Inflammatory macrophage treated with lipopolysaccharide for 4 hours (primary cell): ENCODE measurements at places on chromosomes 3 and 15.

DNA sequence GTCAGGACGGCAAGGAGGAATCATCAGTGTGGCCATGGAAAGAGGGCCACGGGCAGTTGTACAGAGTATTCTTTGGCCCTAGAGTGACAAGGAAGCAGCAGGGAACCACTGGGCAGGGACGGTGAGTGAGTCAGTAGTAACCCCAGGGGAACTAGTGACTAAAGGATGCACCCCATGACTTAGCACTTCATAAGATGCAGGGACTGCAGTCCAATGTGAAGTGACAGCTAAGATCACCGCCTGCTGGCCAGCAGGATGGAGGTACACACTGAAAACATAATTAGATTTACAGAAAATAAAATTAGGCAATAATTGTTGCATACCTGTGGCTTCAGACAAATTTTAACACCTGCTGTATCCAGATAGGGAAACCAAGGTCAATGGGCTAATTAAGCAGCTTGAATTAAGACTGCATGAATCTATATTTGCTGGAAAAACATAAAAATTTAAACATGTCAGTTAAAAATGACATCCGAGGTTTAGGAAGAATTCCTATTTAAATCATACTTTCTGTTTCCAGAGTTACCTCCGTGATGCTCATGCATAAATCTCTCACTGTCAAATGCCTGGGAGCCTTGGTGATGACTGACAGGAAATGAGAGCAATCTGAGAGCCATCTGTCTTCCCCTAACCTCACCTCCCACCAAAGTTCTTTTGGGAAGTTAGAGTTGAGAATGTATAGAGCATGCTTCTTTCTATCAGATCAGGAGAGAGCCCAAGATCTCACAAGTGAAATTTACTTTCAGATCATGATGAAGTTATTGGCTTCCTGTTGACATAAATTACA is 56.5 kb downstream of the DCLK3 start:
- peak; percentile 73 for DNase-seq

GRCh38 chr3:120302361-120302760 is 17.3 kb upstream of the GPR156 start:
- no peak for DNase-seq

DNA sequence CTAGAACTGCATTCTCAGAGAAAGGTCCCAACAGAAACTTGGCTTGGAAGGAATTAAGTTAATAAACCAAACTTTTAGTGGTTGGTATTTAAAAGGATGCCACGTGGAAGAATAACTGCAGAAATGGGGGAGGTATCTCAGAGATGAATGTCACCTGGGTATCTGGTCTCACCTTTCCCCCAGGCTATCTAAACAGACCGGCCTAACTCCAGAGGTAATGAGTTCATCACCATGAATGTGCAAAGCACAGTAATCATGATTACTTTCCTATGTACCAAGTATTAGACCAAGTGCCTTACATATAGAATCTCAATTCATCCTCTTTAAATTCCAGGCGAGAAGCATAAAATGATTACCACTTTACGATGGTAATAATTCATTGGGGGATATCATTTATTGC is 80.8 kb downstream of the FBN1 start:
- no peak for DNase-seq

GRCh38 chr15:69760258-69760845 is 307.7 kb downstream of the RPLP1 start:
- DNase-seq = peak; percentile 97

GRCh38 chr3:40763807-40764206 is 239.0 kb downstream of the ZNF621 start:
- DNase-seq = peak; percentile 33

DNA sequence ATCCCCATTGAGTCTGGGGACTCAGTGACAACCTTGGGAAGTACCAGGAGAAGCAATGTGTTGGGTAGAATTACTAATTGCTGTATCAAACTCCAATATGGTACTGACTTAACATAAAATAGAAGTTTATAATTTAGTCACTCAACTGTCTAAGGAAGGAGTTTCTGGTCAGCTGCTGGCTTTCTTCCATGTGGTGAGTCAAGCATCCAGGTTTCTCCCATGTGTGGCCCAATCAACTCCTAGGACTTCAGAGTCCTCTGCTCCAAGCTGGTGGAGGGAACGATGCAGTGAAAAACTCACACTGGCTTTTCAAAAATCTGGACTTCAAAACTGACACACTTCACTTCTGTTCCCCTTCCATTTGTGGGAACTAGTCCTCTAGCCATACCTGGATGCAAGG is 25.2 kb downstream of the WNT5A start:
- no peak for DNase-seq

DNA sequence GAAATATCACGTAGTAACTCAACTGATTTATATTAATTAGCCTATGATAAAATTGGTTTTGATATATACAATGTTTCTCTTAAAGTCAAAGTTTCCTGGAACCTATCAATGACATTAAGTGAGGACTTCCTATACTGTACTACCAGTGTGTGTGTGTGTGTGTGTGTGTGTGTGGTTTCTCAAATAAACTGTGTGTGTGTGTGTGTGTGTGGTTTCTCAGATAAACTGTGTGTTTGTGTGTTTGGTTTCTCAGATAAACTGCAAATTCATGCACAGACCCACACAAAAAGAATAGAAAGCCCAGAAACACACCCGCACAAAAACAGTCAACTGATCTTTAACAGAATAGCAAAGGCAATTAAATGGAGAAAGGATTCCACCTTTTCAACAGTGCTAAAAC is 14.5 kb upstream of the WDR5B start:
- DNase-seq = no peak

GRCh38 chr15:67824197-67824968 is 926 bp upstream of the SKOR1 start:
- DNase-seq = no peak

GRCh38 chr15:93705753-93706455 is 525.5 kb upstream of the MCTP2 start:
- DNase-seq = no peak

DNA sequence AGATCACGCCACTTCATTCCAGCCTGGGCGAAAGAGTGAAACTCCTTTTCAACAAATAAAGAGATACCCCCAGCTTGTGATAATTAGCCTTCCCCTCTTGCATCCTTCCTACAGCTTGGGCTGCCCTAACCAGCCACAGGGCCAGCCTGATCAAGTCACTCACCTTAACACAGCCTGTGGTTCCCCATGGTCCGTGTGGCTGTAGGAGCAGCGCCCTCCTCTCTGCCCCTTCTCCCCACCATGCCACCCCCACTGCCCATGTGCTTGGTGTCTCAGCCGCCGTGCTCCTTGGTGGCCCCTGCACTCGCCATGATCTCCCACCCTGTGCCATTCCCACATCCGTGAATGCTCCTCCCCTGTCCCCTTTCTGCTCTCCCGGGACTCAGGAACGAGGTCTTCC is 13.2 kb upstream of the RPP14 start:
- no peak for DNase-seq

- DNase-seq = no peak
Observed at GRCh38 chr3:166444756-166445155, 607.5 kb upstream of the BCHE start.
